Glomerular endothelial cell (primary cell): ENCODE measurements at places on chromosomes 2 and 18.

DNA sequence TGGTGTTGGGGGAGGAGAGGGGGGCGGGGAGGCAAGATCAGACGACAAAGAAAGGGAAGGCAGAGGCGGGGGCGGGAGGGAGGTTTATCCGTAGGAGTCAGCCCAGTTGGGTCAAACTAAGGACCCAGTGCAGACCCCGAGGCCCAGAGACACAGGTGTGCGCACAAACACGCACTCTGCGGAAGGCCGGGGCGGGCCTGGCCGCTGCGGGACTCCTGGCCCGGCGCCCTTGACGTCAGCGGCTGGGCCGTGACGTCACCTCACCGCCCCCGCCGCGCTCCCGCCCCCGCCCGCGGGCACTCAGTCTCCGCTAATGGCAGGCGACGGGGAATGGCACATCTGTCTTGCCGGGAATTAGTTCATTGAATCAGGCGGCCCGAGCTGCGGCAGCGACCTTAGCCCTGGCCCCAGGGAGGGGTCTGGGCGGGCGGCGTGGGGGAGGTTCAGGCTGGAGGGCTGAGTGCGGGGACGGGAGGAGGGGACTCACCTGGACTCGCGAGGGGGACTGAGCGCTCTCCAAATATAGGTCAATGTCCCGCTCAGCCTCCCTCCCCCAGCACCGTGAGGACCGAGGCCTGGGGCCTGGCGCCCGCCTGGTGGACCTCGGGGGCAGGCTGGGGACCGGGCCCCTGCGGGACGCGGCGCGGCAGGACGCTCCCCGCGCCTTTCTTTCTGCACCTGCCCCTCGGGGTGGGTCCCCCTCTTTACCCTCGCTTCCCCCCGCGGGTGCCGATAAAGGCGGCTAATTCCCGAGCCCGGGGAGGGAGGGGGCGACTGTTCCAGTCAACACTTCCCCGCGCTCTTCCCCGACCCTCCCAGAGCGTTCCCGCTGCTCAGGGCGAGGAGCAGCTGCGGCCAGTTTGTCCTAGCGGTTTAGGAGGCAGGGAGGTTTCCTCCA, 15.5 kb upstream of the ECEL1 start:
- no peak for DNase-seq

DNA sequence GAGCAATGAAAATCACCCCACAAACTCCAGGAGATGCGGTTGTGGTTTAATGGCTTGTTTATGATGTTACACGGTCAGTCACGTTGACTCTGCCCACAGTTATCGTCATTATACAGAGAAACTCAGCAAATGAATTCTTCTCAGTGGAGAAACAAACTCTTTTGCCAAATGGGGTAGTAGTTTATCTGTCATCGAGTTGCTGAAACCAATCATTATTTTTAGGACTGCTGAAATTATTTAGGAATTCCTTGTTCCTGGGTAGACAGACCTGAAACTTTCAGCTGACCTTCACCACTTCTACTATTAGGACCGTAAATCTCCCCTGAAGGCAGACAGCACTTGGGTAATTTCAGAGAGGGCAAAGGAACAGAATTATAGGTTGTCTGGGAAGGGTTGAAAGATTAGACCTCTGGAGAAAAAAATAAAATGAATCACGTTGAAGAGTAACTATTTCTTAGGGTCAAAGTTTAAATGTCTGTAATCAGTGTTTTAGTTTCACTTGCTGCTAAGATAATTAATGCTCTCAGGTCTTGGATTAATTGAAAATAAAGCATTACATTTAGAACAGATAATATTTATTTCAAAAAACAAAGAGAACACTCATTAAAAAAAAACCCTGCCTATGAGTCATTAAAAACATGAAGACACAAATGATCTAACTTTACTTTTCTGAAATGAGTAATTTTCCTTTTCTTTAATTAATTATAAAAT, 52.1 kb upstream of the LYPD6 start:
- DNase-seq = no peak

- no peak for DNase-seq
Observed at GRCh38 chr2:3181416-3182010, 196.1 kb downstream of the EIPR1 start.

DNA sequence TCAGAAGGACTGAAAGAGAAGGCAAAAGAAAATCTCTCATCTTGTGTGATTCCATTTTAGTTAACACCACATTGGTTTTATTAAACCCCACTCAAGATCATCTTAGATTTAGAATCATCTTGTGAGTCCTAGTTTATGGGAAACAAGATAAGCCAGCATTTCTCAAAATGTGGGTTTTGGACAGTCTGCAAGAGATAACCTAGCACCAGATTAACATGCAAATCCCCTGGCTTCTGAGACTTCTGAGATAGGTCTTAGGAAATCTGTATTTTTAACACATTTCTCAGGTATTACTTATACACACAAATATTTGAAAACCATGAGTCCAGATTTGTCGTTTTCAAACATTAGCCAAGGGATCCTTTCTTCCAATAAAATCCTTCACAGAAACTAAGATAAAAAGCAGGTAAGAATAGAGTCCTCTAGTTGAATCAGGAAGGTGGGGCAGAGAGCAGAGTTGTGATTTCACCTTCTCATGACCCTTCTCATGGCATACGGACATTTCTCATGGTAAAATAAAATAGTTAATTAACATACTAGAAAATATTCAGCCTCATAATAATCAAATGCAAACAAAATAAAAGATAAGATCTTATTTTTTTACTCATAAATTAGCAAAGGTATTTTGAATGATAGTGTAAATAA, 287.2 kb upstream of the FN1 start:
- no peak for DNase-seq

- DNase-seq = no peak
Observed at GRCh38 chr2:183010112-183010511, 28.1 kb downstream of the NCKAP1 start.

GRCh38 chr2:240565333-240566202, 2.7 kb upstream of the RNPEPL1 start:
- no peak for DNase-seq

DNA sequence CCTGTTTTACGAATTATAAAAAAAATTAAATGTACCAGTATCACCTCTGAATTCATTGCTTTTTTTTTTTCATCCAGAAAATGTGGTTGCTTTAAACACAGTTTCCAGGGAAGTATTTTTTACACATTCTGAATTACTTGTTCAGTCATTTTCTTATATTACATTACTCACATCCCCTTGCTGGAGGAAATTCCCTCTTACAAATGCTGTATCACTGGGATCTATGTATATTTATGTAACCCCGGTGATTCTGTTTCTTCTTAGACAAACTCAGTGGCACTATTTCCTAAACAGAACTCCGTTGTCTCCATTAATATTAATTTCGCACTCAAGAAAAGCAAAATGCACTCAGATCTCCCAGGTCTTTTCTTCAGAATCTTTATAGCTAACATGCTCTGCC, 1078.5 kb upstream of the ZEB2 start:
- no peak for DNase-seq

DNA sequence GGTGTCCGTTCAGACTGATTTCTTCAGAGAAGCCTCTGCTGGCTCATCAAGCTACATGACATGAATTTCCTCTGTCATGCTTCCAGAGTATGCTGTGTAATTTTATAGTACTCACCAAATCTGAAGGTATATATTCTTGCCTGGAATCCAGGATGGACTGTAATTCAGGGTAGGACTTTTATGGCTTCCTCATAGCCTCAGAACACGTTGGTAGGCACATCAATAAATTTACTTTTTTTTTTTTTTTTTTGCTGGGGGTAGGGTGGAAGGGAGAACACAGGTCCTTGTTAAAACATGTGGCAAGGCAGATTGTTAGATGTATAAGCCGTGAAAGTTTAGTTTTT, 34.4 kb downstream of the MTA3 start:
- DNase-seq = no peak

- DNase-seq = no peak
Observed at GRCh38 chr2:233807215-233807865, 29.2 kb downstream of the MROH2A start.

- DNase-seq = no peak
Observed at GRCh38 chr2:191184457-191184856, 33.7 kb upstream of the STAT4 start.

GRCh38 chr2:60149176-60149575, 404.3 kb downstream of the BCL11A start:
- no peak for DNase-seq

DNA sequence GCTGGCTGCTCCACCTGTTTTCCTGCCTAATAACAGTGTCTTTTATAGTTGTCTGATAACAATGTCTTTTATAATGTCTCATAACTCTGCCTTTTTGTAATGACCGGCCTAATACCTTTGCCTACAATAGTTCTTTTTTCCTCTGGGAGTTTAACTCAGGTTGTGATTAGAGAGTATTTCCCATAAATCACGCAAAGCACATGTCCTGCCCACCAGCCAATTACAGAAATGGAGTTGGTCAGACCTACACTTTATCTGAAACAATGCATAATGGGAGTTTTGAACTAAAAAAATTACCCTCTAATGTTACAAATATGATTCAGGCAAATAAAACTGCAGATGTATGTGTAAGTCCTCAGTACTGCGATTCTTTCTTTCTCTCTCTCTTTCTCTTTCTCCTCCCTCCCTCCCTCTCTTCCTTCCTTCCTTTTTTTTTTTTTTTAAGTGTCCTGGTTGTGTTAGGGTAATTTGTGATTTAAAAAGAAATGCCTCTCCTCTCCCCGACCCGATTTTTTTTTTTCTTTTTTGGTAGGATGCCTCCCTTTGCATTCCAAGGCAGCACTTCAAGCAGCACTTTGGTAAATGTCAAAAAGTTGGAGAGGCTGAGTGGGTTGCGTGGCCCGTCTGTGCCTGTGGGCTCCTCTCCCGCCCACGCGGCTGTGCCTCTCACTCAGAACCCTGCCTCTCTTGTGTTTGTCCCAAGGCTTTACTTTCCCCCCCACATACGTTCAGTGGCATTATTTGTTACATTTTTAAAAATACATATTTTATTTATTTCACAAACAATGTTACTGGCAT, 147.3 kb downstream of the AGAP1 start:
- DNase-seq = no peak

DNA sequence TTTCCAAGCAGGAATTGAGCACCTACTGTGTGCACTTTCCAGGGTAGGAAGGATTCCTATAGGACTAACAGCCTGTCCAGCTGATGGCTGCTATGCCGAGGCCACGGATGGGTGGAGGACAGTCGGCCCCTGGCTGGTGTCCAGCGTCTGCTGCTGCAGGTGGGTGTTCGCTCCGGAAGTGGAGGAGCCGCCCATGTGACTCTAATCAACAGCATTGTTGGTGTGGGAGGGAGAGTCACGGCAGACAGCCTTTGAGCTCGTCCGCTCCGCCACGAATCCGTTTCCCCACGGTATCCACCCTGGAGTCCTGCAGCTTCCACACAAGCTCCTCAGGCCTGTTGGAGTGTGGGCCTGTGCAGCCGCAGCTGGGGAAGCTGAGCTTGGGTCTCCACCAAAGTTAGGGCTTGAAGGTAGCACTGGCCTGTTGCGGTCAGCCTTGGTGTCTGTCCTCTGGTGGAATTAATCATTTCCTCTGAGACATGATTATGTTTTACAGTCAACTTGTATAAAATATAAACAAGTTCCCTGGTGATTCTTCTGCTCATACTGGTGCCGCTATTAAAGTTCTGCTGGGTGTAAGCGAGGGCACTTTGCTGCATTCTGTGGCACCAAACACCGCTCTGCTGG, 185.9 kb upstream of the TPO start:
- DNase-seq = no peak

GRCh38 chr2:195613922-195614321, 43.1 kb upstream of the SLC39A10 start:
- DNase-seq = no peak

DNA sequence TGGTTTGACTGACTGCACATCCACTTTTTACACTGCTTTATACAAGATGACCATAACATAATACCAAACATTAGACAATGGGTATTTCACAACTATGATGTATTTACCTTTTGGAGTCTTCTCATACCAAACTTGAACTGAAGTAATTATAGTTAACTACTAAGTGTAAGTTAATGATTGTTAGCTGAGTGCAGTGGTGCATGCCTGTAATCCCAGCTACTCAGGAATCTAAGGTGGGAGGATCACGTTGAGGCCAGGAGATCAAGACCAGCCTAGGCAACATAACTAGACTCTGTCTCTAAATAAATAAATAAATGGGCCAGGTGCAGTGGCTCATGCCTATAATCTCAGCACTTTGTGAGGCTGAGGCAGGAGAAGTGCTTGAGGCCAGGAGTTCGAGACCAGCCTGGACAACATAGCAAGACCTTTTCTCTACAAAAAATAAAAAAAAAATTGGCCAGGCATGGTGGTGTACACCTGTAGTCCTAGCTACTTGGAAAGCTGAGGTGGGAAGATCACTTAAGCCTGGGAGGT, 44.9 kb upstream of the ORC2 start:
- DNase-seq = no peak

DNA sequence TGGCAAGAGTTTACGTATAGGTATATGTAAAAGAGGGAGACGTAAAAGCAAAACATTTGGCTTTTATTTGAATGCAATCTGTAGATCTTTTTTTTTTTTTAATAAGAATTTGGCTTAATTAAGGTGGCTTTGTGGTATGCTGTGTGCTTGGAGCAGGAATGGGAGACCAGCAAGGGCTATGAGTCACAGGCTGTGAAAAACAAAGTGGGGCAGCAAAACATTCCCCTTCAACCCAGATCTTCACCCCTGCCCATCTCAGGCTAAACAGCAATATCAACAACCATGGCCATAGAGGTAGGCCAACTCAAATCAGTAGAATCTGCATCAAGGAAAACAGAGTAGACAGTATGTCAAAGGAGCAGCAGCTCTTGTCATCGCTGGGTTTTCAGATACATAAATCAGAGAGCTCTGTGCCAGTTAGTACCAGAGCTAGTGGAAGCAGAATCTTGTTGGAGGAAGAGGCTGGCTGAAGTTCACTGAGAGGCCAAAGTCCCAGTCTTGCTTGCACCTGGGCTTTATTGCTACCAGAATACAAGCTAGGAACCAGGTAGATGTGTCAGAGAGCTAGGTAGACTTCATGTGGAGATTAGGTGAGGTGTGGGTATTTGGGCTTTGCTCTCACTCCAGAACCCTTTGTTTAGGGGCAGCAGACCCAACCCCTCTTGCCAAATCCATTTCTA, 191.5 kb upstream of the FANCL start:
- DNase-seq = no peak

DNA sequence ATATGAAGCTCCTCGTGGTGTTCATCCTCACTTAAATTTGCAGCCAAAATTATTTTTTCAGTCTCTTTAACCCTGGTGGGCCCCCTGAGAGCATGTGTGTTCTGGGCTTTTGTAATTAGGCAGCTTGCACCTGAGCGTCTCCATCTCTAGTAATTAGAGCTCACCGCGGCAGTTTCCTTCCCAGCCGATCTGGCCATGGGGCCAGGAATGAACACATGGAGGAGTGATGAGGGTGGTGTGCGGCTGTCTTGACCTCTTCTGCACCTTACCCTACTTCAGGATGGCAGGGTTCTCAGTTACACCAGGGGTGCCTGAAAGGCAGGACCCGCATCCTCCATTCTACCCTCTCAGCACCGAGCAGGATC, 98.5 kb downstream of the AFF3 start:
- no peak for DNase-seq
